LHCN-M2 (cell line): ENCODE measurements at places on chromosomes 16 and 17. TPM values are rescaled to one million over a fixed set of nuclear protein-coding genes. Genes with fewer than 3 reads are reported as not detected.

EVI2A gene
- total RNA-seq: 38.0 and 53.9 TPM in 2 replicates

SPIRE2 gene
- total RNA-seq: 6.9 and 7.1 TPM in 2 replicates

DNA sequence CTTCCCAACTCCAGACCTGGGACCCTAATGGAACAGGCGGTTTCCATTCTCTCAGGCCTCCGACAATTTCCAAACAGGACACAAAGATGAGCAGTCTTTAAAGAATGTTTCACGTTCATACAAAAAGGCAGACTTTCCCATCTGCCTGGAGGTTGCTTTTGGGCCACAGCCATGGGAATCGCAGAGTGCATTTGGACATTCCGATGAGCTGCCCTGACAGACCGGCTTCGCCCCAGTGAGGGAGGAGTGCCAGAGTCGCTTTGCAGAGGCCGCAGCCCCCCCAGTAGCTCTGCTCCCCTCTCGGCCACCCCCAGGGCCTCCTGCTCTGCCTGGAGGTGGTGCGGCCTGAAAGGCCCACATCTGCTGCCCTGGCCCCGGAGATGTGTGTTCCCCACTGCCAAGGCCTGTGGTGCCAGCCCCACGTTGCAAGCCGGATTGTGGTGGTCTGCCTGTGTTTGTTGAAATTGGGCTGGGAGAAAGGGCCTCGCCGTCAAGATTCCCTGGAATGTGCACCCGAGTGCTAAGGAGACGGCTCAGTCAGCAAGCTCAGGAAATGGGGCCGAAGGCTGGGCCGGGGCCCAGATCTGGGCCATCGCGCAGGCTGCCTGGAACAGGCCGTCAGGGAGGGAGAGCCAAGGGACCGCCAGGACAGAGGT, 89.8 kb downstream of the C16orf95 start:
- no peak for DNase-seq

DNA sequence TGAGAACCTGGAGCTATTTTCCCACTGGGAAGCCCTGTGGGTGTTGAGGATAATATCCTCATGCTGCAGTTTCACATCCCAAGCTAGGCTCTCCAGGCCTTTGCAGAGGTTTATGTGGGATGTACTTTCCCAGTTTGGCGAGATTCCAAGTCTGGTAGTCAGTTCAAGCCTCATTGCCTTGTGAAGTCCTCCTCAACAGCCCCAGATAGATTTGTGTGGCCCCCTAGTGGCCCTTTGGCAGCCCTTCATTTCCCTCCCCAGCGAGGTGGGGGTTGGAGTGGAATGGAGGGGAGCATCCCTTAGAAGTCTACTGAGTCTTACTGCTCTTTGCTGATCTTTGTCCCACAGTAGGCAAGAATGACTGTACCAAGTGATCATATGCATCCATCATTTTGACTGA, 137.9 kb downstream of the CDH11 start:
- peak; percentile 89 for DNase-seq

TMEM238L gene
- not detected in 2 replicates for total RNA-seq

DNA sequence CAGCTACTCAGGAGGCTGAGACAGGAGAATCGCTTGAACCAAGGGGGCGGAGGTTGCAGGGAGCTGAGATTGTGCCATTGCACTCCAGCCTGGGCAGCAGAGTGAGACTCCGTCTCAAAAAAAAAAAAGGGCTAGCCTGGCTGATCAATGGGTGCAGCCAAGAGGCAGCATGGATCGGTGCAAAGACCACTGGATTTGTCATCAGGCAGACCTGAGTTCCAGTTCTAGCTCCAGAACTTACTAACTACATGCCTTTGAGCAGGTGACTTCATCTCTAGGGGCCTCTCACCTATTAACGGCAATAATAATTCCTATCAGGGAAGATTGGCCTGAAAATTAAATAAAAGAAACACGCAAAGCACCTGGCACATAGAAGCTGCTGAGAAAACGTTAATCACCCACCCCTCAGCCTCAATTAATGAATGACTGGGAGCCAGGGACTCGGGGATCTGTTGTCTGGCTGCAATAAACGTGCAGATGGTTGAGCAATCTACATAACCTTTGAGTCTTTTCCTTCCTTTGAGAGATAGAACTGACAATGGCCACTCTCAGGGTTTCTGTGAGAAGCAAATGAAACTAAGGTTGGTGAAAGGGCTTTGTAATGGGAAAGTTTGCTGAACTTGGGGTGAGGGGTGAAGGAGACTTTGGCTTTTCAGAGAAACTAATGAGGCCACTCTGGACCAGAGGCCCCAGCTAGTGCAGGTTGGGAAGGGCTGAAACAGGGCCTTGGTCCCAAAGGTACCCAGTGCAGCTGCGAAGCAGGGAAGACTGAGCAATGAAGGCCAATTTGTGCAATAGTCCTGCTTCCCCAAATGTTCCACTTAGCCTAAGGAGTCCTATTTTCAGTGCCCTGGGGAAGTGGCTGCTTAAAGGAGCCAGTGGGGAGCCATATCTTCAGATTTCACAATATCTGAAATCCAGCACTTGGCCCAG, 7.6 kb downstream of the SEZ6L2 start:
- no peak for DNase-seq

DNA sequence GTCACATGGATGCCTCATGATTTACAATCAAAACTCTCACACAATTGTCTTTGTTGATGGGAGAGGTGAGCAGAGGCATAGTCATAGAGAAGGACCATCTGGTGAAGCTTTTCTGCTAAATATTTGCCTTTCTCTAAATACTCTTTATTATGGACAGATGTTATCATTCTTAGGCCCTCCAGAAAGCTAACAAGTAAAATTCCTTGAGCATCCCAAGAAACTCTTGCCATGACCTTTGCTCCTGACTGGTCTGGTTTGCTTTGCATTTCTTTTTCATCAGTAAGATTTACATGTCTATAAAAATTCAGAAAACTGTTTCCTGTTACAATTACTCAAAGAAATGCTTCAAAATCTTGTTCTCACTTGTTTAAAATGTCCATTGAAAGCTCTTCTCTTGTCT, 1336.6 kb upstream of the CDH8 start:
- DNase-seq: no peak

DNA sequence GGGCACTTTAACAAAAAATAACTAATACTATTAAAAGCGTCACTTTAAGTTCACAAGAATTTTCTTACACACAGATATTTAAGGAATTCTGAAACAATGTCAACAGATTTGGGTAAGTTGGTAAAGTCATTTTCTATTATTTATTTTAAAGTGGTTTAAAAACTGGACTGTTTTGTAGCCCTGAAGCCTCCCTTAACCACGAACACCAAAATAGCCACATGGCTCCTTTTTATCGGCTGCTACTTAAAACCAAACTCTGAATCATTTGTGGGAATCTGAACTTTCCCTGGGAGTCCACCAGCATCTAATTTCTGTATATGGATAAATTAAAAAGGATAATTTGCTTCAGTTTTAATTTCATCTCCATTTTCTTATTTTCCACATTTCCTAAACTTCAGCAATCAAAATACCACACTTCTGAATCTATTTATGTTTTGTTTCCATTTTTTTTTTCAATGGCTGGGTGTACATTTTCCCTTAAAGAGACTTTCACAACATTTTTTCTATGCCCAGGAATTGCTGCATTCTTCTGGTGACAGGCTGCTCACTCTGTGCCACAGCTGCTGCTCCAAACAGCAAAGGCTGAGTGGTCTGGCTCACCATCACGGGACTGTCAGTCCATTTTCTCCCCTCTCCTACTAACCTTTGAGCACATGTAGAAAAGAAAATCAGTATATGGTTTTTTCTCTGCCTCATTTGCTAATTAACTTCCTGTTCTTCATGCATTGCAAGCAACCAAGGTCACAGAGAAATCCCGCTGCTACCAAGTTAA, 255.5 kb upstream of the KCNJ16 start:
- DNase-seq: peak; percentile 79

ATF7IP2 gene
- 5.9 and 13.6 TPM in 2 replicates for total RNA-seq

DNA sequence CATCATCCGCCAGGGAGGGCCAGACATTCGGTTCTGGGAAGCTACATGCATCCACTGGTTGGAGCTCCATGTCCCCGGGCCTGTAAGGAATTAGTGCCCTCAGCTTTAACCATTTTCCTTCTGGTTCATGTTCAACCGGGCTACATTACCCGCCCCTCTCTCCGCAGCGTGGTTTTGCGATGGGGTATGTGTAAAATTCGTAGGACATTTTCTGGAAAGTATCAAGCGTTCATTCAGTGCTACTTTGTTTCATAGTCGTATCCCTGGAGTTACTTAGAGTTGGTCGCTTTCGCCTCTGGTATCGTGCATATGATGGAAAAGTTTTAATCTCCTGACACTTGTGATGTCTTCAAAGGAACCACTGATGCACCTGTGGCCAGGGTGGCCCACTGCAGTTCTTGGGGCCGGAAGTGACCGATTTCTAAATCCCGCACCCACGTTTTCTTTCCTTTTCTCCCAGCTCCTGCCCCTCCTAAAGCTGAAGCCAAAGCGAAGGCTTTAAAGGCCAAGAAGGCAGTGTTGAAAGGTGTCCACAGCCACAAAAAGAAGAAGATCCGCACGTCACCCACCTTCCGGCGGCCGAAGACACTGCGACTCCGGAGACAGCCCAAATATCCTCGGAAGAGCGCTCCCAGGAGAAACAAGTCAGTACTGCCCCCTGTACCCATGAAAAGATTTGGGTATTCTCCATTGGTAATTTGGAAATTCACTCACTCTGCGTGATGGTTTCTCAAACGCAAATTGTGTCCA, 637 bp downstream of the RPL23A start:
- no peak for DNase-seq
